ENCODE measurements at places on chromosomes 2 and 18. TPM values are rescaled to one million over a fixed set of nuclear protein-coding genes. Genes with fewer than 3 reads are reported as not detected.

- DNase-seq = no peak
Measured at GRCh38 chr18:4060427-4061281, 394.5 kb downstream of the DLGAP1 start.

Gene ATOH8
- polyA plus RNA-seq = not detected

Gene IL36G
- not detected for polyA plus RNA-seq

Gene ASB18
- polyA plus RNA-seq = not detected

GRCh38 chr18:59268127-59268720, 5.0 kb downstream of the RAX start:
- no peak for DNase-seq

GRCh38 chr2:43293744-43294695, 67.6 kb upstream of the ZFP36L2 start:
- no peak for DNase-seq

Gene CRYGC
- polyA plus RNA-seq = not detected

DNA sequence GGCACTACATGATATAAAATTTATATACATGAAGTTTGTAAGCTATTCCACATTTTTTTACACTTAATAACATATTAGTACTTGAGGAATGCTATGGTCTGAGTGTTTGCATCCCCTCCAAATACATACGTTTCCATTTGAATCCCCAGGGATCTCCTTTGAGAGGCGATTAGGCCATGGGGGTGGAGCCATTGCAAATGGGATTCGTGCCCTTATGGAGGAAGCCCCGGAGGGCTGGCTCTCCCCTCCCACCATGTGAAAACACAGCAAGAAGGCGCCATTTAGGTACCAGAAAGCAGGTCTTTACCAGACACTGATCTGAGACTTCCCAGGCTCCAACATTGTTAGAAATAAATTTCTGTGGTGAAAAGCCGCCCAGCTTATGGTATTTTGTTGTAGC, 20.8 kb upstream of the MBP start:
- DNase-seq = no peak

DNA sequence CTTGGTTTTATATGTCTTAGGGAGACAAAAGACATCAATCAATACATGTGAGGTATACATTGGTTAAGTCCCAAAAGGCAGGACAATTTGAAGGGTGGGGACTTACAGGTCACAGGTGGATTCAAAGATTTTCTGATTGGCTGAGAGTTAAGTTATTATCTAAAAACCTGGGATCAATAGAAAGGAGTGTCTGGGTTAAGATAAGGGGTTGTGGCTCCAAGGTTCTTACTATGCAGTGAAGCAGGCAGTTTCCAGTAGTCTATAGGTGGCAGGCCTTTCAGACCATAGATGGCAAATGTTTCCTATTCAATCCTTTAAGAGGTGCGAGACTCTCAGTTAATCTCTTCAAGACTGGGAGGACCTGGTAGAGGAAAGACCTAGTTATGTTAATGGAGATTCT, 42.1 kb upstream of the NEB start:
- no peak for DNase-seq

GRCh38 chr2:76731157-76731556, 791.0 kb downstream of the LRRTM4 start:
- no peak for DNase-seq

Gene DNAJC5G
- not detected for polyA plus RNA-seq

- DNase-seq = no peak
Measured at GRCh38 chr2:18047896-18048657, 169.6 kb downstream of the KCNS3 start.

GRCh38 chr2:233140978-233141377, 80.8 kb downstream of the INPP5D start:
- DNase-seq = no peak

Gene ONECUT2
- not detected for polyA plus RNA-seq

- no peak for DNase-seq
Measured at GRCh38 chr2:135603543-135603942, 72.3 kb downstream of the R3HDM1 start.

- DNase-seq = no peak
Measured at GRCh38 chr2:66875941-66876462, 441.1 kb downstream of the MEIS1 start.
